ENCODE measurements at places on chromosomes 12 and 14.

DNA sequence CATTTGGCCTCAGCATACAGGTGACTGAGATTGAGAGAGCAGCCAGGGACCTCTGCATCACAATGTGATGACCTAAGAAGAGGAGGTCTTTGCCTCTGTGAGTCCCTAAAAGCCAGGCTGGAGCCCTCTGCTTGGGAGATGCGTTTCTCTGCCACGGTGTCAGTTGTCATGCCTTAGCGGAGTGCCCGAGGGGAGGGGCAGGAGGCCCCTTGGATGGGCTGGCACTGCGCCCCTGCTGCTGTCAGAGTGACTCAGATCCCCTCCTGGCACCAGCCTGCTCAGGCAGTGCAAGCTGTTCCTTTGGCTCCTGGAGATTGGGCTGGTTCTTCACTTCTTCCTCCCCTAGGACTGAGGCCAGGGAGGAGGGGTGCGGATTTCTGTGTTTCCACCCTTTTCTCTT lies 64.9 kb upstream of the KCNA5 start:
- DNase-seq: no peak

DNA sequence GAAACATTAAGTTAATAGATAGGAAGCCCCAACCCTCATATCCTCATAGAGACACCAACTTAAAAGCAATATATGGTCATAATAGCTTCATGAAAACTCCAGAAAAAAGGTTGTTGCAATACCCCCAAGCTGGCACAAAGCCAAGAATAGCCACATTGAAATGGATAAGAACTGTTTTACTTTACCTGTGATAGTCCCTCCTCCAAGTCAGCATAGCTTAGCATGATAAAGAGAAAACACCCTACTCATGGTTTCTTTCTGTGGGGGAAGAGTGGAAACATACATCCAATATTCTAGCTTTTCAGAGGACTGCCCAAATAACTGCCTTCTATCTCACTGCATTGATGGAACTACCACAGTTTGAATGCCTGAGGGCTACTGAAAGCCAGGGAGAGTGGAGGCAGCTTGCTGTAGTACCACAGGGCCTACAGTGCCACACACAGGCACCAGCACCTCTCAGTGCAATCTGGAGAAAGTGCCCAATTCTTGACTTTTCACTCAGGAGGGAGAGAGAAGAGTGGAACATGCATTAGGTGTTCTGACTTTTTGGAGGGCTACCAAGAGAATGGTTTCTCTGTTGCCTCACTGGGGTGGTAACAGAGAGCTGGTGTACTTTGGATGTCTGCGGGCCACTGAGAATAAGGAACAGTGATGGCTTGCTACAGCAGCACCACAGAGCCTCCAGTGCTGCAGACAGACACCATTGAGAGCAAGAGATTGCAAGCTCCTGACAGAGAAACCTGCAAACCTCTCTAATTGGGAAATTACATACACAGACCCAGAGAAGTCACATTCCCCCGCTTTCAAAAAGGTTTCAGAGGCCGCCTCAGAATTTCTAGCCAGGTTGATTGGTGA lies 157.1 kb upstream of the GARIN2 start:
- DNase-seq: no peak

- DNase-seq: no peak
Measured at GRCh38 chr14:89810101-89810500, 144.4 kb downstream of the EFCAB11 start.

GRCh38 chr12:1217191-1217949 lies 226.3 kb downstream of the ERC1 start:
- DNase-seq: no peak

GRCh38 chr14:56394826-56395530 lies 184.6 kb upstream of the TMEM260 start:
- DNase-seq: no peak

DNA sequence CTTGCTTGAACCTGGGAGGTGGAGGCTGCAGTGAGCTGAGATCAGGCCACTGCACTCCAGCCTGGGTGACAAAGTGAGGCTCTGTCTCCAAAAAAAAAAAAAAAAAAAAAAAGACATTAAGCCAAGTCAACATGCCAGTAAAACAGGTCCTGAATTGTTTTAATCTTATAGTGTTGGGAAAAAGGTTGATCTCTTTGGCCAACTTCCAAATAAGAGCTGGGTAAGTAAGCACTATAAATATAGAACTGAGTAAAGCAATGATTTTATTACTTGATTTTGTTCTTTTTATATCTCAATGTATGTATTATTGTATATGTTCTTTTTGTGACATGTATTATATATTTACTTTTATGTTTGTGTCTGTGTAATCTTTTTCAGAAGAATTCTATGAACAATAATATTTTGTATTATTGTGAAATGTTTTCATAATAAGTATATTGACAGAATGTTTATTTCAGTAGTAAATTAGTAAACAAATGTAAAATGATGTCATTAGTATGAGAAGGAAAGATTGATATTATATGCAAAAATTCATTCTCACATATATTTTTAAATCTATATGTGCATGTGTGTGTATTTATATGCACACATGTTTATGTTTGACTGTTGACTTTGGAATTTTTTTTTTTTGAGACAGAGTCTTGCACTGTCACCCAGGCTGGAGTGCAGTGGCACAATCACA lies 9.6 kb upstream of the AKAP6 start:
- no peak for DNase-seq

DNA sequence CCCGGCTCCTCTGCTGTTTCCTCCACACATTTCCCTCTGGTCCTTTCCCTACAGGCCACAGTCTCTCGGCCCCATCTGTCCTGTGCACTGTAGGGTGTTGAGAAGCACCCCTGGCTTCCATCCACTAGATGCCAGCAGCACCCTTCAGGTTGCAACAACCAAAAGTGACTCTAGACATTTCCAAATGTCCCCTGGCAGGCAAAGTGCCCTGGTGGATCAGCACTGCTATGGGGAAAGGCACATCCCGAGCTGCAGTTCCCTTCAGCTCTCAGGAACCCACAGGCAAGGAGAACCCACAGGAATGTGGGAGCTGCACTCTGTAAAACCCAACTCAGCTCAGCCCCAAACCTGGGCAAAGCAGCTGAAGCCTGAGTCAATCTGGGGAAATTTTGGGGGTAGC lies 77.0 kb downstream of the RBM19 start:
- no peak for DNase-seq

GRCh38 chr12:88400302-88400701 lies 180.0 kb downstream of the KITLG start:
- DNase-seq: no peak

- peak; percentile 97 for DNase-seq
Measured at GRCh38 chr12:75390899-75391538, at the start of gene GLIPR1L2. GLIPR1L2 (plus strand) TSS chr12:75391089; CDS start chr12:75391117, 28 bp downstream.

- DNase-seq: no peak
Measured at GRCh38 chr14:61710853-61711817, 15.8 kb downstream of the HIF1A start.

- DNase-seq: no peak
Measured at GRCh38 chr14:101369194-101369915, 191.9 kb upstream of the DIO3 start.

GRCh38 chr12:120532701-120533238 lies 1.4 kb upstream of the RNF10 start:
- DNase-seq: no peak

DNA sequence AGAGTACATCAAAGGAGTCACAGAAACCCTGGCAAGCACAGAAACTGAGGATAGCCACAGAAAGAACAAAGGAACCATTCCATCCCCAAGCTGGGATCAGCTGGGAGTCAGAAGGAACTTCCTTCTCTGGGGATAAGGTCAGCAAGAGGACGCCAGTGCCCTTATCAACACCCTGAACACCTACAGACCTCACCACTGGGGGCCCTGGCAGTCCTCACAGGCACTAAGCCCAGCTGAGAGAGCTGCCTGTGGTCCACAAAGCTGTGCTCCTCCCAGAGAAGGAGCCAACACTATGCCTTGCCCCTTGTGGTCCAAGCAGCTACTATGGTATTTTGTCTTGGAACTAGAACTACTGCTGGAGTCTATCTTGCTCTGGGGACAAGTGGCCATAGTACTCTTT lies 171.1 kb upstream of the CCDC196 start:
- DNase-seq: no peak

- DNase-seq: no peak
Measured at GRCh38 chr12:124148481-124149273, 146.2 kb upstream of the RFLNA start.

- DNase-seq: no peak
Measured at GRCh38 chr14:54894995-54895394, 7.6 kb downstream of the GCH1 start.

GRCh38 chr12:83408851-83409250 lies 722.1 kb downstream of the TMTC2 start:
- DNase-seq: no peak

DNA sequence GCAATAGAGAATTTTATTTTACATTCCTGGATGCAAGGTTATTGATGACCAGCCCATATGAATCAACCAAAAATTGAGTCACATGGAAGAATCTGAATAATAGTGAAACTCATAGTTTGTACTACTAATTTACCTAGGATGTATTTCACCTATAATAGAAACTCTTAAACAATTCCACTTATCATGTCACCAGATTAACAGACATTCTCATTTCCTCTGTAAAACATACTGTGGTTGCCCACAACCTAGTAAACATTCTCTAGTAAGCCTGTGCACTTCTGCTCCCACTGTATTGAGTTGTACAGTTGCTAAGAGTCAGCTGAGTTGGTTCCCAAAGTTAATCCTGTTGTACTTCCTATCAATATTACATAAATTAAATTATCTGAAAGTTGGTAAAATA lies 196.6 kb upstream of the TMTC1 start:
- DNase-seq: no peak

DNA sequence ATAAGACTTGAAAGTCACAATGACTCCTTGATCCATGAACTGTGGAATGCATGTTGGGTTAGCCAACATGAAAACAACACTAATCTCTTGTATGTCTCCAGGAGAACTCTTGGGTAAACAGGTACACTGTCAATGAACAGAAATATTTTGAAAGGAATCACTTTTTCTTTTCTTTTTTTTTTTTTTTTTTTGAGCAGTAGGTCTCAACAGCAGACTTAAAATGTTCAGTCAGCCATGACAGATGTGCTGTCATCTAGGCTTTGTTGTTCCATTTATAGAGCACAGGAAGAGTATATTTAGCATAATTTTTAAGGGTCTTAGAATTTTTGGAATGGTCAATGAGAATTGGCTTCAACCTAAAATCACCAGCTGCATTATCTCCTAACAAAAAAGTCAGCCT lies 2.3 kb upstream of the PLEKHA5 start:
- DNase-seq: no peak

- DNase-seq: no peak
Measured at GRCh38 chr14:80456209-80456608, 244.9 kb upstream of the DIO2 start.

- DNase-seq: no peak
Measured at GRCh38 chr12:53166837-53167236, 13.7 kb upstream of the ZNF740 start.
